KBM-7 (cell line): ENCODE measurements at places on chromosomes 1 and 21.

DNA sequence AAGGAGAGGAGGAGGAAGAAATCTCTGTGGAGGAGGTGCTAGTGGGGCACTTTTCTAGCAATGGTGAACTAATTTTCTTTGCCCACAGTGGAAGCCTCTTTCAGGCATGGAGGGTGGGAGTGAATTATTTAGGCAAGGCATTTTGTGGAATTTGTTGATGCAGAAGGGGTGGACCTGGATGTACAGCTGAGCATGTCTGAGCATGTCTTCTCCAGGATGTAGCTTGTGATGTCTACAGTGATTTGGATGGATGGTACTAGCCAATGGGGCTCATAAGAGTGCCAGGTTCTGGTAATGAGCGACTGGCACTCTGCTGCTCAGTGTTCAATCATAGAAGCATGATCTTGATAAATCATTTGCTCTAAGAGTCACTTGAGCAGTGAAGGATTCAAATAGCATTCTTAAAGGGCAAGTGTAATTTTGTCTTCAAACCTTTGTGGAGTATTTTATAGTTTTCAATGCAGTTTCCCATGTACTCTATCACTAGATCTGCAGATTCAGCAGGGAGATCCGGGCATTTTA, 153.9 kb upstream of the LMO4 start:
- DNase-seq, result no peak

DNA sequence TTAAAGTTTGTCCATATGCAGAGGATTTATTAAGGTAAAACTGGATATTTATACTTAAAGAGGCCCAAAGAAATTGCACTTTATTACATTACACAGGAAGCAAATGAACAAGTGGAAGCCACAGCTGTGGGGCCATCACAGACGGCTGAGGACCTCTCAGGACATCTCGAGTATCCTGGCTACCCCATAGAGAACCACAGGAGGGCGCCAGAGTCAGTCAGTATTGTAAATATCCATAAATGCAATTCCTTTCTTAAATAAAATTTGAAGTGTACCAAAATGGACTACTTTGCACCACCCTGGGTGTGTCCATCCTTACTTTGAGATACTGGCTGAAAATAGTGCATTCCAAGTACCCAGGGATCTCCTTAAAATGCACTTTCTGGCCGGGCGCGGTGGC, 257.2 kb downstream of the MRPL39 start:
- peak; percentile 18 for DNase-seq

- no peak for DNase-seq
Observed at GRCh38 chr1:62057230-62057629, 137.4 kb upstream of the L1TD1 start.

GRCh38 chr1:41626146-41626545, 141.7 kb upstream of the EDN2 start:
- no peak for DNase-seq

GRCh38 chr1:27634177-27634984, 604 bp downstream of the FGR start:
- DNase-seq, result peak; percentile 51

GRCh38 chr21:41883582-41883981, 4.4 kb upstream of the PRDM15 start:
- no peak for DNase-seq
